ENCODE measurements at places on chromosomes 5 and 9.

DNA sequence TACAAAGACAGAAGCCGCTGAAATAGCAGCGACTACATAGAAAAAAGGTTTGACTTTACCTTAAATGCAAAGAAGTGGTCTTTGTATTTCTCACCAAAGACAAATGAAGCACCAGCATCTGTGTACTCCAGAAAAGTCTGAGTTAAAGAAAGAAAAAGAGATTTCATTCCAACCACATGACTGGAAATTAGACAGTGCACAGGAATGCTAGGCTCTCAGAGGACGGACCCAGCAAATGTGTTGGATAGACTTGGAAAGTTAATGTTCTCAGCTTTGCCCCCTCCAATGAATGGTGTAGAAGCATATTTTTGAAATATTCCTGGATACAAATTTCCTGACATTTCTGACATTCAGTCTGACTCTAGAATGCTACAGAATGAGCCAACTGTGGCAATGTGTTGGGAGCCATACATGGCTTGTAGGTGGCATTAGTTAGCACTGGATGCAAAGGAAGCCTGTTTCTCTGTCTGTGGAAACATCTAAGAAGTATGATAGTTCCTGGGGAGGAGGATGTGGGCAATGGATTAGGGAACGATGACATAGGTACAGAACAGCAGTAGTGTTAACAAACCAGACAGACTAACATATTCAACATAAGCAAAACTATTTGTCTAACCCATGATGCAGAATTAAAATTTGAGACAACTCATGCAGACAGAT is 43.3 kb downstream of the SLC28A3 start:
- no peak for DNase-seq

GRCh38 chr9:27394826-27395201 is 97.9 kb upstream of the EQTN start:
- DNase-seq = no peak

GRCh38 chr5:111787006-111787405 is 30.0 kb upstream of the NREP start:
- DNase-seq = no peak

- no peak for DNase-seq
These were observed 2.7 kb upstream of the ALDH1A1 start for GRCh38 chr9:72955571-72955970.

DNA sequence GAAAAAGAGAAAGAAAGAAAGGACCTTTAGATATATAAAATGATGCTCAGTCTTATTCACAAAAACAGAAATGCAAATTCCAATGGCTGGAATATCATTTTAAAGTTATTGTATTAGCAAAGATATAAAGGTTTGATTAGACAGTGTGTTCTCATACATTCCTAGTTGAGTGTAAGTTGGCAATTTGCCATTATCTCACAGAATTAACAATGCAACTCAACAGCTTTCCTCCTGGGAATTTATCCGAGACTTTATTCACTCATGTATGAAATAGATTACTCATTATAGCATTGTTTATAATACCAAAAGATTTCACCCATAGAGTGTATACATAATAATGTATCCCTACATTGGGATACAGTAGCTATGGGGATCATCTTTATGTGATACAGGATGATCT is 27.1 kb upstream of the MLLT3 start:
- no peak for DNase-seq

GRCh38 chr5:179381691-179382090 is 36.4 kb upstream of the ADAMTS2 start:
- DNase-seq = no peak

DNA sequence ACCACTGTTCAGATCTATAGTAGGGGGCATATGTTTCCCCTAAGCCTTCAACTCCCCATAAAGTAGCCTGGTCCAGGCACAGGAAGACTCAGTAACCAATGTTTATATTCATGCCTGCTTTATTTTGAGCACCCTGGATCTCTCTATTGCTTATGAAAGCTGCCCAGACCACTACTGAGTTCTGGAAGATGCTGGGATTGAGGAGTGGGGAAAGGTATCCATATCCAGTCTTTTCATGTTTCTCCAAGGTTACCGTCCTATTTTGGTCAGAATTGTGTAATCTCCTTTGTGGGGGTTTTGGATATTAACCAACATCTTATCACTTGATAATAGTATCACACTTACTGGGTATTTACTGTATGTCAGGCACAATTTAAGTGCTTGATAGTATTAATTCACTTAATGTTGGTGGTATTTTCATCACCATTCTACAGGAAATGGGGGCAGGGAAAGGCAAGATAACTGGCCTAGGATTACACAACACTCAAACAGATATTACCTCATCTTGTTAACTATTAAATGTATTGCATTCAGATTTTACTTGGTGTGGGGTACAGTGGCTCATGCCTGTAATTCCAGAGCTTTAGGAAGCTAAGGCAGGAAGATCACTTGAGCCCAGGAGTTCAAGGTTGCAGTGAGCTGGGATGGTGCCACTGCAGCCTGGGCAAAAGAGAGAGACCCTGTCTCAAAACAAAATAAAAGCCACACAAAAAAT is 36.3 kb downstream of the RUSC2 start:
- DNase-seq = peak; percentile 90

GRCh38 chr5:173396311-173396993 is 68.2 kb upstream of the STC2 start:
- peak; percentile 3 for DNase-seq

DNA sequence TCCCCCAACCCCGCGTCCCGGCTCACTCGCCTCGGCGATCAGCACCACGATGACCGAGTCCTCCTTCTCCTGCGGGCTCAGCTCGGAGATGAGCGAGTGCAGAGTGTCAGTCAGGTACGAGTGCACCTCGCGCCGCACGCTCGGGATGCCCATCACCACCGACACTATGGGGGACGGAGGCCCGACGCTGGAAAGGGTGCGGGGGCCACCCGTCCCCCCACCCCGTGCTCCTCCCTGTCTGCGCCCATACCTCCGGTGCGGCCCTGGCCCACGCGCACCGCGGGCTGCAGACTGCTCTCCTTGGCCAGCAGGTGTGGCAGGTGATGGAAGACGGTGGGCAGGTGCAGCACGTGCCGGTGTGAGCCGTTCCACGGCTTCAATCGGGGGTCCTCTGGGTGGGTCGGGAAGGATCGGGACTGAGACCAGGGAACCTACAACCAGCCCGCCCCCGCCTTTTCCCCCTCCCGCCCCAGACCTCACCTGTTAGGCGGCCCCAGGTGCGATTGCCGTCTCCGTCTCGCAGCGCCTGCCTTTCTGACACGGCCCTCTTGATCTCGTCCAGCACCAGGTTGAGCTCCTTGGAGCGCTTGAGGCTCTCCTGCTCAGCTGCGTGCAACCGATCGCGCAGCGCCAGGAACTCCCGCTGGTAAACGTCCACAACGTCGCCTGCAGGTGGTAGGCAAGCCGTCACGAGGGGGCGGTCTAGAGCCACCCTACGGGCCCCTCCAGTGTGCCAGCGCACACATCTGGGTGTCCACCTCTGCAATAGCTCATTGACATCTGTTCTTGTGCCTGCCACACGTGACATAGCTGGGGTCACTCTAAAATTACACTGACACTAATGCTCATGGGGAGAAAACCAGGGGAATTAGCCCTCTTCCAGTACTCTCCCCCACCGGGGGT is 5.1 kb downstream of the MGAT4B start:
- DNase-seq = no peak

DNA sequence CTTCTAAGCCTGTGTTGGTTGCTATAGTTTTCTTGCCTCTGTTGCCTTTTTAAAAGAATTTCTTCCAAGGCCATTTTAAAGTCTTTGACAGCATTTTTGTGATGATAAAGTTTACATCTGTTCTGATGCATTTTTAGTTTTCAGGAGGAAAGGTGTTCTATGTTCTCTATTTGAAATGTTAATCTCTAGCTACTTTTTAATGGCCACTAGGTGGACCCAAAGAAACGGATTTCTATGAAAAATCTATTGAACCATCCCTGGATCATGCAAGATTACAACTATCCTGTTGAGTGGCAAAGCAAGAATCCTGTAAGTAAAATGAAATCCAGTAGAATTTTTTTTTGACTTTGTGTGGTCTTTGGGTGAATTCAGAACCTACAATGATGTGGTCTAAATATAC is 60.2 kb downstream of the MELK start:
- peak; percentile 29 for DNase-seq

GRCh38 chr9:114080773-114081440 is 2.8 kb upstream of the AMBP start:
- DNase-seq = peak; percentile 90

GRCh38 chr5:72586788-72587530 is 79.7 kb upstream of the ZNF366 start:
- DNase-seq = no peak

GRCh38 chr9:27934471-27934870 is 361.2 kb upstream of the C9orf72 start:
- DNase-seq = no peak

- DNase-seq = no peak
These were observed 281.6 kb downstream of the NTRK2 start for GRCh38 chr9:84950879-84951811.

DNA sequence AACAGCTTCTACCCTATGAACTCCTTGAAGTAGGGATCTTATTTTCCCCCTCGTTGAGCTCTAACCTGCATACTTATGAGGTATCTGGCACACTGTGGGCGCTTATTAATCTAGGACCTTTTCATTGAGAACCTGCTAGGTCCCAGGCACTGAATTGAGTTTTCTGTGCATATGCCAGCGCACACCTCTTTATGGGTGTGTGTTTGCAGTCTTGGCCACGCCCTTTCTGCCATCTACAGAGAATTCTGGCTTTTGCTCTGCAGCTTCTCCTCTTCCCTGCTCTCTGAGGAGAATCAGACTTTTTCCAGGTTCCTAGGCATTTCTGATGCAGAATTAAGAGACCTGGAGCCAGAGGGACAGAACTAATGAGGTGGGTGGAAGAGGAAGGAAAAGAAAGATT is 25.4 kb upstream of the SSBP2 start:
- DNase-seq = no peak

DNA sequence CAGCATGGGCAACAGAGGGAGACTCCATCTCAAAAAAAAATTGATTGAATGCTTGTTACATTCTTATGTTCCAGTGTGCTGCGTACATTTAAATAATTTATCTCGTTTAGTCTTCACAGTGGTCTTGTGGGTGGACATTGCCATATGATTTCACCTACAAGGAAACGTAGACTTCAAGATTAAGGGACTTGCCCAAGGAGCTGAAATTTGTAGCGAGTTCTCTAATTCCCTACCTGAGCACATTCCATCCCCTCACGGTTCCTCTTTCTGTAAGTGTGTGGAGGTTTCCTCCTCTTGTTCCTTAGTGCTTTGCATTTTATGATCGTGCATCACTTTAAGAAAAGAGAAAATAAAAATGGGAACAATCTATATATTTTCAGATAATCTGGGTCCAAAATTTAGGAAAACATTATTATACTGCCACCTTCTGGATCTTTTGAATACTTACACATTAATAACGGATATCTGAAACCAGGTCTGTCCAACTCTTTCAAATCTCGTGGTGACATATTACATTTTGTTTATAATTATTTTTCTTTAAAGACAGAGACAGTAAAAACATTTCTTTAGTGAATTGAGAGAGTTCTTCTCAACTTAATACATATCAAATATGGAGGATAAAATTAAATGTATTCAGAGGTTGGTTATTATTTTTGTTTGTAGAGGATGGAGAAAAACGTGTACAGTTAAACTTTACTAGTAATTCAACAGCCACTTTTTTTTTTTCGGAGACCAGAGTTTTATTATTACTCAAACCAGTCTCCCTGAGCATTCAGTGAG is 29.9 kb upstream of the C7 start:
- peak; percentile 25 for DNase-seq

- DNase-seq = no peak
These were observed 207.3 kb downstream of the PARP8 start for GRCh38 chr5:50873595-50874277.

- peak; percentile 44 for DNase-seq
These were observed 5.7 kb upstream of the SEC16A start for GRCh38 chr9:136488247-136489214.

DNA sequence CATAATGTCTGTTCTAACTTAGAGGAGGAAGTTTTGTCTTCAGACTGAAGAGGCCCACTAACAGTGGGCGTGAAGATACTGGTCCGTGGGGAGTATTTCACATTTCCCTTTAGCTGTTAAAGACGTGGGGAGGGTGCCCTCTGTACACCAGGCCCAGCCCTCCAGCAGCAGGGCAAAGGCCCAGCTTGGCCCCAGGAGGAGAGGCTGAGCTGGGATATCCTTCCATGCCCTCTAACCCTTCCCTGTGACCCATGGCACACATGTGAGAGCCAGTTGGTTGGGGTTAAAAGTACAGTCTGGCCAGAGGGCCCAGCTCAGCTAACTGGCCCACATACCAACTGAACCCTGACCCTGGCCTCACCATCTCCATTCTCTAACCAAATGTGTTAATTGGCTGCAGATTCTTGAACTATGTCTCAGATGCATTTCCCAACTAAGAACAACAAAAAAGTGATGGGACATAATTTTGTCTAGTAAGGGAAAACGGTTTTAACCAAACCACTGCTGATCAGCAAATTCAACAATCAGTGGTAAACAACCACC is 74.4 kb downstream of the LHFPL2 start:
- no peak for DNase-seq
